ENCODE measurements at places on chromosomes 2 and 18. TPM values are rescaled to one million over a fixed set of nuclear protein-coding genes. Genes with fewer than 3 reads are reported as not detected.

RAX gene
- not detected for total RNA-seq

NT5DC4 gene
- total RNA-seq, result not detected

RAMP1 gene
- total RNA-seq, result 388 TPM

- H3K4me3 ChIP-seq, result no peak overlapping the region
- no peaks in the 10 kb centered on the region for H3K4me1 ChIP-seq
- H3K36me3 ChIP-seq, result no peaks in the 10 kb centered on the region
- no peak for DNase-seq
- no peak overlapping the region for H3K27ac ChIP-seq
These were observed 544.0 kb upstream of the FAM98A start for GRCh38 chr2:34143149-34143548.

GRCh38 chr2:145043399-145043834, 523.5 kb upstream of the ZEB2 start:
- no peaks in the 10 kb centered on the region for H3K27me3 ChIP-seq
- H3K36me3 ChIP-seq, result no peaks in the 10 kb centered on the region
- no peaks in the 10 kb centered on the region for H3K4me1 ChIP-seq
- DNase-seq, result no peak
- H3K27ac ChIP-seq, result no peak overlapping the region

- no peak overlapping the region for H3K27ac ChIP-seq
- H3K4me1 ChIP-seq, result no peaks in the 10 kb centered on the region
- H3K27me3 ChIP-seq, result no peaks in the 10 kb centered on the region
- no peak for DNase-seq
- no peaks in the 10 kb centered on the region for H3K36me3 ChIP-seq
These were observed 28.5 kb upstream of the TMBIM1 start for GRCh38 chr2:218320704-218321336.

- no peak for DNase-seq
- no peak overlapping the region for H3K4me3 ChIP-seq
- no peaks in the 10 kb centered on the region for H3K4me1 ChIP-seq
- H3K36me3 ChIP-seq, result no peaks in the 10 kb centered on the region
- no peaks in the 10 kb centered on the region for H3K27me3 ChIP-seq
- no peak overlapping the region for H3K27ac ChIP-seq
These were observed 36.4 kb downstream of the STK39 start for GRCh38 chr2:168210895-168211570.

GRCh38 chr2:156598563-156598962, 162.4 kb downstream of the GPD2 start:
- no peaks in the 10 kb centered on the region for H3K4me1 ChIP-seq
- no peaks in the 10 kb centered on the region for H3K27me3 ChIP-seq
- no peak for DNase-seq
- H3K36me3 ChIP-seq, result no peaks in the 10 kb centered on the region

GRCh38 chr18:44093253-44093652, 587.4 kb upstream of the SETBP1 start:
- no peaks in the 10 kb centered on the region for H3K4me1 ChIP-seq
- no peak overlapping the region for H3K4me3 ChIP-seq

GRCh38 chr2:23480957-23481797, 96.2 kb downstream of the KLHL29 start:
- H3K4me3 ChIP-seq, result no peak overlapping the region
- peak; percentile 43 for DNase-seq
- no peaks in the 10 kb centered on the region for H3K27me3 ChIP-seq
- H3K27ac ChIP-seq, result peak overlapping the region; percentile 42
- H3K36me3 ChIP-seq, result no peaks in the 10 kb centered on the region
